Esophagus mucosa (tissue), 1 donor: ENCODE measurements at places on chromosomes 16 and 17. TPM values are rescaled to one million over a fixed set of nuclear protein-coding genes. Genes with fewer than 3 reads are reported as not detected.

DNA sequence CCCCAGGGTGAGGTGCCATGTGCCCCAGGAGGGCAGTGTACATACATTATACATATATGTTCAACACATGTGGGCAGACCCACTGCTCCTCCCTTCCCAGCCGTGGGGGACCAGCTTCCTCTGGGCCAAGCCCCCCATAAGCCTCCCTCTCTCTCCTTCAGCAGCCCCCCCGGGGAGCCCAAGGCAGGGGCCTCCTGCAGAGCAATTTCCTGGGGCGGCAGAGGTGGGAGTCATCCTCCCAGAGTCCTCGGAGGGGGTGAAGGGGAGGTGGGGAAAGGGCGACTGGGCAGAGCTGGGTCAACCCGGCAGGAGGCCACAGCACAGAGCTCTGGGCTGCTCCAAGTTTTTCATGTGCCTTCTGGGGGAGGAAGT is 235.1 kb downstream of the ZNF423 start:
- ATAC-seq, result no peak

DNA sequence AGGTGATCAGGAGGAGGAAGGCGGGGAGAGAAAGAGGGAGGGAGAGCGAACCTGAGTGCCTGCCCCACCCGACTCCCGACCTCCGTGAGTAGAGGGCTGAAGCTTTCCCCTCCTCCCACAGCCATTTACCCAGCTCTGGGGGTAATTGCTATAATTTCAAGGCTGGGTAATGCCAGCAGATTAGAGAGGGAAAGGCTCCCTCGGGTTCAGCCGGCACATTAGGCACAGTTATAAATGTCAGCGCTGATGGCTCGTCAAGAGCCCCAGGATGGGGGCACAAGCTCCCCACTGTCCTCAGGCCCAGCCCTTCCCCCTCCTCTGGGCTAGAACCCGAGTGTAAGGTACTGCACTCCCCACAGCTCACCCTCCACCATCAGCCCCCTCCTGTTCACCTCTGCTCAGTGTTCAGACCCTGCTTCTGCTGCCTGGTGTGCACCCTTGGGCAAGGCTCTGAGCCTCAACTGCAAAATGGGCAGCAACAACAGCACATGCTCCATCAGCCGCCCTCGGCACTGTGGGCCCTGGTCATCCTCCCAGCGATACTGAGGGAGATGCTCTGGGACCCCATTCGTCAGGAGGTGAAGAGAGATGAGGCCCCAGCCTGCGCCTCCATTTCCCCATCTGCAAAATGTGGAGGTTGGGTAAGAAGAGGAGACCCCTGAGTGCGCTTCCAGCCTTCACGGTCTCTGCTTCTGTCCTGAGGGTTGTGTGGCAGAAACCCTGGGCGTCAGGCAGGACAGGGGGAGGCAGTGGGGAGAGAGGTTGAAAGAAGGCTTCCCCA is 77.2 kb downstream of the NT5M start:
- no peak for ATAC-seq

GRCh38 chr16:56675685-56676210 is 6.1 kb downstream of the MT1H start:
- ATAC-seq, result no peak

DNA sequence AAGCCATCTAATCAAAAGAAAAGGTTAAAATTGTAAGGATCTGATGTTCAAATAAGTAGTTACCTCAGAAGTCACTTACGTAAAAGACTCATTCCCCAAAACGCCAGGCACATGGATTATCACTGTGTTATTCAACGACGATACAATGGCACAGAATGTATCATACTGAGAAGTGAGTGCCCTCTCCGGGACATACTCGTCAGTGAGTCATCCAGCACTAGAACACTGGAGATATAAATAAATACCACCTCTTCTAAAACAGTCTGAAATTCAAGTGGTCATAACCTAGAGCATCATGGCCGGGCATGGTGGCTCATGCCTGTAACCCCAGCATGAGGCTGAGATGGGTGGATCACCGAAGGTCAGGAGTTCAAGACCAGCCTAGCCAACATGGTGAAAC is 24.9 kb downstream of the USP31 start:
- peak; percentile 93 for ATAC-seq

- ATAC-seq, result peak; percentile 13
Observed at GRCh38 chr17:39979893-39980350, 685 bp upstream of the PSMD3 start.

EFNB3 gene
- total RNA-seq, result 1.6 TPM
